ENCODE measurements at places on chromosomes 5 and 9. TPM values are rescaled to one million over a fixed set of nuclear protein-coding genes. Genes with fewer than 3 reads are reported as not detected.

- no peaks in the 10 kb centered on the region for H3K36me3 ChIP-seq
- no peak overlapping the region for H3K27ac ChIP-seq
- DNase-seq = no peak
These were observed 81.2 kb upstream of the MIER3 start for GRCh38 chr5:57033103-57033502.

DNA sequence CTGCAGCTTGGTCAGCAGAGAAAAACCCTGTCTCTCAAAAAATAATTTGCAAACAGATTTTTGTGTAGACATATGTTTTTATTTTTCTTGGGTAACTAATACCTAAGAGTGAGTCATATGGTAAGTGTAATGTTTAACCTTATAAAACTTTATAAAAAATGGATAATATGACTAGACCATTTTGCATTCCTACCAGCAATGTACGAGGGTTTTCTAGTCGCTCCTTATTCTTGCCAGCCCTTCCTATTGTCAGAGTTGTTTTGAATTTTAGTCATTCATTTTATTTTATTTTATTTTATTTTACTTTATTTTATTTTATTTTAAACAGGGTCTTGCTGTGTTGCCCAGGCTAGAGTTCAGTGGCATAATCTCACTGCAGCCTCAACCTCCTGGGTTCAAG, 37.8 kb downstream of the RABGAP1 start:
- no peaks in the 10 kb centered on the region for H3K36me3 ChIP-seq
- no peak overlapping the region for H3K27ac ChIP-seq
- DNase-seq = no peak
- no peak overlapping the region for H3K4me3 ChIP-seq
- no peaks in the 10 kb centered on the region for H3K4me1 ChIP-seq

GRCh38 chr5:98735806-98736507, 37.5 kb upstream of the RGMB start:
- no peak overlapping the region for H3K27ac ChIP-seq
- H3K4me1 ChIP-seq = no peaks in the 10 kb centered on the region
- no peak overlapping the region for H3K4me3 ChIP-seq
- H3K36me3 ChIP-seq = no peaks in the 10 kb centered on the region

DNA sequence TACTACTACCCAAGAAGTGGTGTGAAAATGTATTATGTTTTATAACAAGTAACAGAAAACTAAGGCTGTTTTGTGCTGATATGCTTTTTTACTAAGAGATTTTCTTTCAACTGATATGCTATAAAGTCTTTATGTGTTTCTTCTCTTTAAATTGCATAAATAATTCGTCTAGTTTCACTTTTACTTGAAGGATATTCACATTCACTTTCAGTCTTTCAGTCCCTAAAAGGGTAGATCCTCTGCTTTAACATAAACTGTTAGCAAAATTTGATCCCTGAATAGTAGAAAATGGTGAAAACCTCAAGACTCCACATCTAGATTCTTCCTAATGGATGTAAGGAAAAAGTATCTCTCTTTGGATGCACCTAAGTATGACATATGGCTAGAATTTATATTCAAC, 69.0 kb upstream of the FST start:
- no peak overlapping the region for H3K27ac ChIP-seq
- H3K4me1 ChIP-seq = no peaks in the 10 kb centered on the region
- no peaks in the 10 kb centered on the region for H3K36me3 ChIP-seq
- DNase-seq = no peak
- no peak overlapping the region for H3K4me3 ChIP-seq

GRCh38 chr5:119377066-119377465, 21.2 kb downstream of the TNFAIP8 start:
- H3K4me3 ChIP-seq = no peak overlapping the region
- no peak overlapping the region for H3K27ac ChIP-seq
- H3K4me1 ChIP-seq = peaks cover 75% of the 10 kb centered on the region
- H3K27me3 ChIP-seq = no peaks in the 10 kb centered on the region

DNA sequence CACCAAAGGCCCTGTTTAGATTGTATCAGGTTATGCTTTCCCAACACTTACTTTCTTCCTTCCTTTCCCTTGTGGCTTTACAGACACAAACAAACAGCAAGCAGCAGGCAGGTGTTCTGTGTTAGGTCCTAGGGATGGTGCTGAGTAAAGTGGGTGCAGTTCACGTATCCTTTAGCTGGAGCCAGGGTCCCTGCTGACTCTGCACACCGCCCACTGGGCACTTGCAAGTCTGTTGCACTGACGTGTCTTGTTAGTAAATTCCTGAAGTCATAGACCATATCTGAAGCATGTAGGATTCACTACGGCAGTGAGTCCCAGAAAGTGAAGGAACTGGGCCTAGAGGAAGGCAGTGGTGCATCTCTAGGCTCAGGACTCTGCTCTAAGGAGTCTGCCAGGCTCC, 96.5 kb downstream of the DAPK1 start:
- H3K4me1 ChIP-seq = no peaks in the 10 kb centered on the region
- H3K27ac ChIP-seq = no peak overlapping the region
- no peaks in the 10 kb centered on the region for H3K36me3 ChIP-seq
- H3K27me3 ChIP-seq = no peaks in the 10 kb centered on the region
- no peak overlapping the region for H3K4me3 ChIP-seq

DNA sequence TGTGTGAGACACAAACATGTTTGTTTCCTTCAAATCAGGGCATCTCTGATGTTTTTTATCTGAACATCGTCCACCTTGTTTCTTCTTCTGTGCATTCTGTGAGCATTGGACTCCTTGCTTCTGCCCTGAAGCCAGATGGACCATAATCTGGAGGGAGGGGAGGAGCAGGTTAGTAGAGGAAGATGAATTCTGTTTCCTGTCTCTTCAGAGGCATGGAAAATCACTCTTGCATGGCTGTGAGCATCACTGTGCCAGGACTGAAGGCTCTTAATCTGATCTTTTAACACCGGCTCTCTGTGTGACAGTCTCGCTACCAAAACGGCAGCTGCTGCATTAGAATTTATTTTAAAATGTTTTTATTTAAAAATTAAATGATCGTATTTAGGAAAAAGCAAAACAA, 43.3 kb downstream of the TLE4 start:
- H3K36me3 ChIP-seq = no peaks in the 10 kb centered on the region
- H3K4me3 ChIP-seq = no peak overlapping the region
- H3K27me3 ChIP-seq = no peaks in the 10 kb centered on the region
- no peak overlapping the region for H3K27ac ChIP-seq
- DNase-seq = no peak

GRCh38 chr5:154410786-154411185, 35.0 kb upstream of the SAP30L start:
- DNase-seq = no peak
- H3K27me3 ChIP-seq = no peaks in the 10 kb centered on the region
- H3K4me1 ChIP-seq = no peaks in the 10 kb centered on the region
- peaks cover 5% of the 10 kb centered on the region for H3K36me3 ChIP-seq
- H3K27ac ChIP-seq = no peak overlapping the region

DNA sequence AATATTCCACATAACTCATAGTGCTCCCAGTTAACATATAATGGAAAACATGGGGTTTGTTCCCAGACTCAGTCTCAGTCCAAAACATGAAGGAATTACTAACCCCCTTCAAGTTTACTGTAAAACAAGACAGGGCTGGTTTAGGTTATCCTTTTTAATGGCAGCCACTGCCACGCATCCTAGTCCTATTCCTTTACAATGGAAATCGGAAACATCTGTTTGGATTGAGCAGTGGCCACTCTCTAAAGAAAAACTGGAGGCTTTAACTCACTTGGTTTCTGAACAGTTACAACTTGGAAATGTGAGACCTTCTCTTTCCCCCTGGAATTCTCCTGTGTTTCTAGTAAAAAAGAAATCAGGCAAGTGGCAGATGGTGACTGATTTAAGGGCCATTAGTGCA, 609.9 kb upstream of the ACO1 start:
- H3K27ac ChIP-seq = no peak overlapping the region
- H3K27me3 ChIP-seq = no peaks in the 10 kb centered on the region
- no peak overlapping the region for H3K4me3 ChIP-seq
- no peaks in the 10 kb centered on the region for H3K36me3 ChIP-seq
- no peak for DNase-seq
- H3K4me1 ChIP-seq = no peaks in the 10 kb centered on the region

GRCh38 chr5:76277736-76278135, 125.3 kb upstream of the IQGAP2 start:
- H3K4me3 ChIP-seq = no peak overlapping the region
- no peaks in the 10 kb centered on the region for H3K36me3 ChIP-seq
- no peaks in the 10 kb centered on the region for H3K4me1 ChIP-seq
- no peaks in the 10 kb centered on the region for H3K27me3 ChIP-seq
- DNase-seq = no peak

- DNase-seq = no peak
- H3K4me1 ChIP-seq = no peaks in the 10 kb centered on the region
- H3K27me3 ChIP-seq = no peaks in the 10 kb centered on the region
- H3K4me3 ChIP-seq = no peak overlapping the region
- H3K36me3 ChIP-seq = no peaks in the 10 kb centered on the region
These were observed 429.0 kb upstream of the ZNF608 start for GRCh38 chr5:125175348-125176004.

DNA sequence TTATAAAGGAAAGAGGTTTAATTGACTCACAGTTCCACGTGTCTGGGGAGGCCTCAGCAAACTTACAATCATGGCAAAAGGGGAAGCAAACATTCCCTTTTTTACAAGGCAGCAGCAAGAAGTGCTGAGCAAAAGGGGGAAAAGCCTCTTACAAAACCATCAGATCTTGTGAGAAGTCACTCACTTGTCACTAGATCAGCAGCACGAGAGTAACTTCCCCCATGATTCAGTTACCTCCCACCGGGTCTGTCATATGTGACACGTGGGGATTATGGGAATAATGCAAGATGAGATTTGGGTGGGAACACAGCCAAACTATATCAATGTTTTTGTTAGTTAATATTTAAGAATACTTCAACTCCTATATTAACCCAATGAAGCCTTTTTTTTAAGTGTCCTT, 275.2 kb upstream of the CDH9 start:
- H3K4me1 ChIP-seq = no peaks in the 10 kb centered on the region
- no peaks in the 10 kb centered on the region for H3K27me3 ChIP-seq
- H3K4me3 ChIP-seq = no peak overlapping the region
- no peak overlapping the region for H3K27ac ChIP-seq
- no peak for DNase-seq

- H3K27ac ChIP-seq = no peak overlapping the region
- no peaks in the 10 kb centered on the region for H3K27me3 ChIP-seq
- H3K36me3 ChIP-seq = no peaks in the 10 kb centered on the region
These were observed 21.6 kb upstream of the GRPEL2 start for GRCh38 chr5:149323621-149324205.

DNA sequence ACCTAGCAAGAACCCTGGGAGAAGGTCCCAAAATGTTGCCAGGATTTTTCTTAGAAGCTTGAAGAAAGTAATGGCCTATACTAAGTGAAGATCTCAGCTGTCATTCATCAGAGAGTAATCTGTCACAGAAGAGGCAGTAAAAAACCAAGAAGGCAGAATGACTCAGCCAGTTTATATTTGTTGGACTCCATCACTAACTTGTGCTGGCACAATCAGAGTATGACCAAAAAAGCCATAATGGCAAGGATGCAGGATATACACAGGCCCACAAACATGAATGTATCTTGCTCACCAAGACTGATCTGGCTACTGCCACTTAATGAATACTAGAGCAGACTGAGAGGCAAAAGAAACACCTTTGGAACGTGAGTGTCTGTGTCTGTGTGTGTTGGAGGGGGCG, 104.0 kb upstream of the POU5F2 start:
- no peak overlapping the region for H3K27ac ChIP-seq
- no peak for DNase-seq
- no peaks in the 10 kb centered on the region for H3K36me3 ChIP-seq
- no peak overlapping the region for H3K4me3 ChIP-seq
- H3K27me3 ChIP-seq = no peaks in the 10 kb centered on the region
- H3K4me1 ChIP-seq = no peaks in the 10 kb centered on the region

GRCh38 chr5:38843665-38844064, 2.1 kb upstream of the OSMR start:
- no peak overlapping the region for H3K4me3 ChIP-seq
- no peaks in the 10 kb centered on the region for H3K27me3 ChIP-seq
- H3K36me3 ChIP-seq = no peaks in the 10 kb centered on the region
- H3K27ac ChIP-seq = no peak overlapping the region
- DNase-seq = no peak

- no peak overlapping the region for H3K4me3 ChIP-seq
- no peak overlapping the region for H3K27ac ChIP-seq
- H3K27me3 ChIP-seq = no peaks in the 10 kb centered on the region
- no peaks in the 10 kb centered on the region for H3K4me1 ChIP-seq
These were observed 604.8 kb upstream of the BRINP1 start for GRCh38 chr9:119974026-119974425.

- no peak overlapping the region for H3K4me3 ChIP-seq
- H3K36me3 ChIP-seq = peaks cover 21% of the 10 kb centered on the region
- no peaks in the 10 kb centered on the region for H3K4me1 ChIP-seq
- no peaks in the 10 kb centered on the region for H3K27me3 ChIP-seq
- DNase-seq = no peak
These were observed 29.5 kb downstream of the ZFYVE16 start for GRCh38 chr5:80437326-80437725.

- H3K27ac ChIP-seq = no peak overlapping the region
- no peaks in the 10 kb centered on the region for H3K27me3 ChIP-seq
- no peak for DNase-seq
- no peaks in the 10 kb centered on the region for H3K4me1 ChIP-seq
These were observed 6.2 kb downstream of the CACFD1 start for GRCh38 chr9:133465984-133466383.

- H3K27me3 ChIP-seq = no peaks in the 10 kb centered on the region
- DNase-seq = no peak
- H3K4me1 ChIP-seq = no peaks in the 10 kb centered on the region
- H3K36me3 ChIP-seq = peaks cover 6% of the 10 kb centered on the region
These were observed 229.1 kb upstream of the TBCA start for GRCh38 chr5:78005021-78005785.

- no peaks in the 10 kb centered on the region for H3K36me3 ChIP-seq
- H3K27me3 ChIP-seq = no peaks in the 10 kb centered on the region
- H3K4me1 ChIP-seq = no peaks in the 10 kb centered on the region
- DNase-seq = no peak
- no peak overlapping the region for H3K4me3 ChIP-seq
These were observed 48.1 kb upstream of the RIOK2 start for GRCh38 chr5:97231025-97231636.

- H3K4me1 ChIP-seq = peaks cover 26% of the 10 kb centered on the region
- H3K27me3 ChIP-seq = no peaks in the 10 kb centered on the region
- no peak overlapping the region for H3K27ac ChIP-seq
- H3K36me3 ChIP-seq = no peaks in the 10 kb centered on the region
These were observed 58.0 kb downstream of the DAP start for GRCh38 chr5:10702911-10703491.

PRELID1 gene
- total RNA-seq = 72.1 TPM

CKMT2 gene
- total RNA-seq = not detected

FLT4 gene
- 6.9 TPM for total RNA-seq

AMBP gene
- not detected for total RNA-seq

ARSI gene
- not detected for total RNA-seq
